ENCODE measurements at places on chromosomes 5 and 9.
A peak's percentile ranks its signal among the peaks of the same experiment; 100 is the strongest.

DNA sequence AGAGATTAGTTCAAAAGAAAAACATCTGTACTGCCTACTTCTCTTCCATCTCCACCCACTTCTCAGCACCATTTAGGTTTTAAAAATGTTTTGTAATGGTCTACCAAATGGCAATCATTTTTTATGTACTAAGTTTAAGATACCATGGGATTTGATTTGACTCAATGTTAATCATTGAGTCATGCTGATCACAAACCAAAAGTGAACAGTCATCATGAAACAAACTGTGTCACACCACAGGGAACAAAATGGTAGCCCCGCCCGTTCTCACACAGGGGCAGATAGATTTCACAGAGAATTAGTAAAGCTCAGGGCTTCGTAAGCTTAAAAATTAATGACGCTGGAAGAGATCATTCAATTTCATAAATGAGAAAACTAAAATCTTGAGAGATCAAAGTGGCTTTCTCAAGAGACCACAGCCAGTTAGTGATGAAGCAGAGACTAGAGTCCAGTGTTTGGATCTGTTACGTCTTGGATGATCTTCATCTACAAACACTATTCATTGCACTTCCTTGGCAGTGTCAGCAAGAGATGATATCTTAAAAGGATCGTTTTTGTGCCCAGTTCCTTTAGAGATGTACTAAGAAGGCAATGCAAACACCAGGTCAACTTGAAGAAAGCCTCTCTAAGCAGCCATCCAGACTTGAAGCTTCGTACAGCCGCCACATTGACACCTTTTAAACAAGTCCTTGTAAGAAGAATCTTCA lies 33.9 kb upstream of the TRIO start:
- DNase-seq: peak; percentile 83

DNA sequence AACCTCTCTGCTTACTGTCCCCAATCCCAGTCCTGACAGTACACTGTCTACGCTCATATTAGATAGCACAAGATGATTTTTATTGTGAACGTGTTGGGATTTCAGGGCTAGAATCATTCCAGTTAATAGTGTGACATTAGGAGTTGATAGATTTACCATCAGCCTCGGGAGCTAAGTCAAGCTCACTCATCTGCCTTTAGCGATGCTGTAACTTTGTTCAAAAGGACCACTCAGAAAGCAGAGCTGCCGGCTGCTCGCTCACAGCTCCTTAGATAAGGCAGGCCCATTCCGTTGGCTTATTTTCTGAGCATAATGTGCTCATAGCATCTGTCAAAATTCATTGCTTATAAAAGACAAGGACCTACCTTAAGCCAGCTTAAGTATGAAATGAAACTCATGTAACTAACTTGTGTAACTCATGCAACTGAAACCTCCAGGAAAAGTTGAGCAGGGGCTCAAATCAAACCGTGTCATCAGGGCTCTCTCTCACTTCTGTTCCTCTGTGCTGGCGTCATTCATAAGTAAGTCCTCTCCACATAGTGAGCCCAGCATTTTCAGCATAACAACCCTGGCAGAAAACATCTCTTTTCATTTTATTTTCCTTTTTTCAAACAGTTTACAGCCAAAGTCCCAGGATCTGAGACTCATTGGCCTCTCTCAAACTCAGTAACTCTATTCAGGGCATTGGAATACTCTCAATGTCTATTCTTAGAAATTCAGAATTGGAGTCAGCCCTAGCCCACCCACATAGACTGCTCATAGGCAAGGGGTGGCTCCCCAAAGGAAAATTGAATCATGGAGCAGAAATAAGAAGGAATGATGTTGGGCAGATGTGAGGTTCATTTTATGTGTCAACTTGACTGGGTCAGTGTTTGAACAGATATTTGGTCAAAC lies 208.8 kb downstream of the MAN2A1 start:
- DNase-seq: no peak

- no peak for DNase-seq
Measured at GRCh38 chr9:21413151-21413550, 4.2 kb downstream of the IFNA8 start.

GRCh38 chr5:10527281-10527950 lies 36.5 kb upstream of the ANKRD33B start:
- no peak for DNase-seq

DNA sequence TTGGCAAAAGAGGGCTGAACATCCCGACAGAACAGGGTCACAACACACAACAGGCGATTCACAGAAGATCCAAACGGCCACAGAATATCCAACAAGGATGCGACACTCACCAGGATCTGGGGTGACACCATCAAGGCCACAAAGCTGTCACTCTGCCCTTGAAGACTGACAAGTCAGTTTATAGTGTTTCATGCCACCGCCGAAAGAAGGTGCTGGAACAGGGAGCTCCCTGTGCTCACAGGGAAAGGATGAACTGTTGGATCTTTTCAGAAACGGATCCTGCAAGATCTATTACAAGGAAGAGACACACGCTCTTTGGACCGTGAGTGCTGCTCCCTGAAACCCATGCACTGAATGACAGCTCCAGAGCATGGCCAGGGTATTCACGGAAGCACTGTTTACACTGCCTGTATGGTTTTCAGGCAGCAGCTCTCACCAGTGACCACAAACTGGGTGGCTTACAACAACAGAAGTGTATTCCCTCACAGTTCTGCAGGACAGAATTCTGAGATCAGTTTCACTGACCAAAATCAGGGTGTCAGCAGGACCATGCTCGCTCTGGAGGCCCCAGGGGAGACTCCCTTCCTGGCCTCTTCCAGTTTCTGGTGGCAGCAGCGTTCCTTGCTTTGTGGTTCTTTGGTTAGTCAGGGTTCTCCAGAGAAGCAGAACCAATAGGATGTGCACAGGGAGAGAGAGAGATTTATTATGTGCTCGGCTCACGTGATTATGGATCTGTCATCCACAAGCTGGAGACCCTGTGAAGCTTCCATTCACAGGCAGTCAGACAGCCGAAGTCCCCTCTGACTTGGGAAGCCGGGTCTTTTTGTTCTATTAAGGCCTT lies 52.8 kb downstream of the SEMA4D start:
- no peak for DNase-seq

DNA sequence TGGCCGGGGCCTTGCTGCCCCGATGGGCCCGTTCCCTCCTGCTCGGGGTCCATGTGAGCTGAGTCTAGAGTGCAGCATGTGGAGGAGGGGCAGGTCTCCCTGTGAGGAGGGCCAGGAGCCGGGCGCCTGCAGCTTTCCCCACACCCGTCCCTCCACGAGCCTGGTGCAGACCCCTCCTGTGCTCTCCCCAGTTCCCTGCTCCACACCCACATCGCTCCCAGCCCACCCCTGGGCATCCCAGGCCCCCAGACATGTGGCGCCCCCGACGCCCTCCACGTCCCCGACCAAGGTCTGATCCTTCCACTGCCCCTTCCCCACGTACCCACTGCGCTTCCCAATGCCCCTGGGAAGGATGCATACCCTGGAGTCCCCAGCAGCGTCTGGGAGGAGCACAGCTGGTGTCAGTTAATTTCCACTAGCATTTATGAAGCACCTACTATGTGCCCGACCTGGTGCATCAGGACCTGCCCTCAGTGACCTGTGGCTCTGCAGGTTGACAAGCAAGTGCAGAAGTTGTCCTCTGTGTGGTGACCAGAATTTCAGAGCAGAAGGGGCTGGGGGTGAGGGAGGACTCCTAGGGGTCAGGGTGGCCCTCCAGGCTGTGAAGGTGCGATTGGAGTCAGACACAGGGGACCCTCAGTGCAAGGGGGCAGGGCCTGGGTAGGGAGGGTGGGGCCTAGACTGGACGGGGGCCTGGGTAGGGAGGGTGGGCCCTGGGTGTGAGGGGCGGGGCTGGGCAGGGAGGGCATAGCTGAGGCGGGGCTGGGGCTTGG lies 10.8 kb upstream of the SLC6A18 start:
- no peak for DNase-seq

- no peak for DNase-seq
Measured at GRCh38 chr5:133235696-133236426, 184.0 kb downstream of the HSPA4 start.

DNA sequence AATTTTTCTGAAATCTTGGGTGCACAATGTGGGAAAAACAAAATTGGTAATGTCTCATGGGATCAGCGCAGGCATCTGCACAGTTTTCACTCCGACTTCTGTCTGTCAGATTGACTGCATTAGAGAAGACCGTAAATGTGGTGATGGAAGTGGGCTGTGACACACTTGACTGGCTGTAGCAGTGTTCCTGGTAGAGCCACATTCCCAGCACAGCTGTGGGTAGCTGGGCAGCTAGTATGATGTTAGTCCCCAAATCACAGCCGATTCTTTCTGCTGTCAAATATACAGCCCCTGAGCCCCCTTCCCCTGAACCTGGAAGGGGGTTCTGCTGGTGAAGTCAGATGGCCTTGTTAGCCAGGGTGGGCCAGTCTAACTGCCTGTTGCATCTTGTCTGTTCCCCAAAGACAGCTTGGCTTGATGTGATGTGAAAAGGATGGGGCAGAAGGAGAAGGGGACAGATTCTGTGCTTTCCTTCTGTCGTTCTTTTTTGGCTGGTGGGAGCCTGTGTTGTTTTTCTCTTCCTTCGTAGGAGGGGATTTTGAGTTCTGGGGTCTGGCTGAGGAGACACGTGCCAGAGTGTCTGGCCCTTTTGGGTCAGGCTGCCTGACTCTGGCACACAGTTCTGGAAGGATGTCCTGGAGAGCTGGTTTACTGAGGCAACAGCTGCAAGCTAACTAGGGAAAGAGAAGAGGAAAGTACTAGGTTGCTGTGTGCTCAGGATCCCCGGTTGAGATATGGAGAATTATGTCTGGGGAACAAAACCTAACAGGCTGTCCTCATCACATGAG lies 66.4 kb upstream of the SPRY4 start:
- DNase-seq: no peak

DNA sequence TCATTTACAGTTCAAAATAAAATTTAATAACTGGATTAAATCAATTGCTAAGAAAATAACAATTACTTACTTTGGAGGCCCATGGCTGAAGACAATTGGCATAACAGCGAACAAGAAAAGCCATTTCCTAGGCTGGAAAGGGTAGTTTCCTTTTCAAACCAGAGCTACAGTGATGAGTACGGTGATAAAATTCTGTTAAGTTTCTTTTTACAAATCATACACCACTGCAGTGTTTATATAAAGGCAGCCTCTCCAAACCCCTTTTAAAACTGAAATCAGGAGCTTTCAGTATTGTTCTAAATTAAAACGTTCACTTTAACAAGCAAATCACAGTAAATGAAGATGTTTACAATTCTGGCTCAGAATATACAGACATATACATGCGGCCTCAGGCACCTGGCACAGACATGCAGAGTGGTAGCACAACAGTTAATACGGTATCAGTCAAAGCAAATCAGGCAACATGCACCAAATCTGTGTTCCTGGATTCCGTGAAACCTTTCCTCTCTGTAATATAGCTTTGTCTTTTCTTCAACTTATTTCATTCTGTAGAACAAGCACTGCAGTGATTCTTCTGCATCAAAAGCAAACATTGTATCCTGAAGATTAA lies 102.9 kb downstream of the RAPGEF6 start:
- no peak for DNase-seq

- DNase-seq: no peak
Measured at GRCh38 chr9:131346559-131346958, 47.3 kb upstream of the PRRC2B start.

DNA sequence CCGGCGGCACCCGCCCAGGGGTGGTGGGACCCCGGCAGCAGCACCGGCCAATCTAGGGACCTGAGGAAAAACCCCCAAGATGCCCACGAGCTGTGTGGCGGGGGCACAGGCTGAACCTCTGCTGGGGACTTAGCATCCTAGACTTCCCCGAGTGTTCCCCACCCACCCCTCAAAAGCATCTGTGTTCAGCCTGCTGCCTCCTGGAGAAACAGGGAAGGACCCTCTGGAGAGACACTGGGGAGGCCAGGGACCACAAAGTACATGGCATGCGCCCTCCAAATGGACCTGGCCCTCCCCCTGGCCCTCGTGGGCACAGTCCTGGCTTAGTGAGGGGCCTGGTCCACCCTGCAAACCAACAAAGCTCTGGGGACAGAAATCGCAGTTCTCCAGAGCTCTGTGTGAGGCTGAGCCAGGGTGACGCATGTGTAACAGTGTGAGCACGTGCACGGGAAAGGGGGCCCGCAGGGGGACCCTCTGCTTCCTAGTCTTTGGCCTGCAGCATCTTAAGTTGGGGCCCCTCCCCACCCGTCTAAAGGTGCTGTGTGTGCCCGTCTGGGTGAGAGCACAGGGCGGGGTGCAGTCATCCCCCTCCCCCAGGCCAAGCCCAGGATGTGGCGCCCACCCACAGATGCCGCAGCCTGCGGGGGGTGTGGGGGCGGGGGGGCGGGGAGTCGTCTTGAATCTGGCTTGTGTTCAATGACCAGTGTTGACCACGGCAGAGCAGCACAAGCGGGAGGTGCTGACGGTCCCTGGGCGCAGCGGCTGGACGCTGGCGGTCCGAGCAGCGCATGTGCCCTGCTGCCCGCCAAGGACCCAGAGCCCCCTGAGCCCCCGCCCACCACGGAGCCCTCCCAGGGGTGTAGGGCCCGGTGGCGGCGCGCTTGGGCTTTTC lies 672 bp upstream of the KCNT1 start:
- DNase-seq: no peak

GRCh38 chr5:171578049-171578828 lies 158.8 kb downstream of the FGF18 start:
- DNase-seq: no peak

DNA sequence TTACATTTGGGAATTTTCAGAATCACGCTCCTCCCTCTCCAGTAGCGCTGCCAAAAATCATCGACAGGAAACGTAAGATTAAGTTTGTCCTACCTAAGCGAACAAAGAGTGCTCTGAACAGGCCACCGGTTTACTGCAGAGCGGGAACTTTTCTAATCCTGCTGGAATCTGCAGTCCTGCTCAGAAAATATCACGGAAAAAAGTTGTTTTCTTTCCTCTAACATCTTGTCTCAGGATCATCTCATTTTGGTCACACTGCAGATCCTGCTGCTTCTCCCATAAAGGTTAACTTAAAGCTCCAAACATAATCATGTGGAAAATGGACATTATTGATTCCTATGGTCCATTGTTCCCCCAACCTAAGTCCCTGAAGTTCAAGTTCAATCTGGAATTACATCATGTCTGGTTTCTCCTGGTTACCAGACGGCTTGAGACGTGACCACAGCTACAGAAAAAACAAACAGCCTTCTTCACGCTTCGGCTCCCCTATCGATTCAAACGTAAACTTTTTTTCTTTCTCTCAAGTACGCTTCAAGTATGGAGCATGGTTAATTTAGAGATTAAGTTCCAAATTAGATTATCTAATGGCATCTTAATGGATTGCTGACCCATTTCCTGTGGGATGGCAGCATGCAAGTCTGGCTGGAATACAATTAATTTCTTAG lies 217.6 kb downstream of the NFIB start:
- DNase-seq: no peak

- peak; percentile 15 for DNase-seq
Measured at GRCh38 chr9:69421908-69422801, 97.1 kb downstream of the ENTREP1 start.

DNA sequence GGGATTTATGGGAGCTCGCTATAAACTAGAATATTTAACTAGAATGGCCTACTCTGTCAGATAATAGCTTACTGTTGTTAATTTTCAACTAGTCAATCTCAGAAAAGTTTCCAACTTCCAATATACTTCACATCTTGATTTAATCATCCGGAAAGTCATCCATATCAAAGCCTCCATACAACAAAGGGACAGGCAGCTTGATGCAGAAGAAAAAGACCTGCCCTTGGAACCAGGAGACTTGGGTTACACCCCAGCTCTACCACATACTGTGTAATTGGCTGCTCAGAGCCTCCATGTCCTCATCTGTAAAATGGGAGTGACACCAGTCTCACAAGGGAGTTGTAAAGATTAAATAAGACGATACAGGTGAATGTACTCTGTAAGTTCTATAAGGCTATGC lies 1.9 kb downstream of the PTPN3 start:
- DNase-seq: no peak

- DNase-seq: no peak
Measured at GRCh38 chr5:128671943-128672342, 133.9 kb upstream of the FBN2 start.

GRCh38 chr5:56588636-56589480 lies 226.5 kb upstream of the MAP3K1 start:
- peak; percentile 79 for DNase-seq

Measured in T-helper 2 cell (primary cell).